ENCODE measurements at places on chromosomes 5 and 9. TPM values are rescaled to one million over a fixed set of nuclear protein-coding genes. Genes with fewer than 3 reads are reported as not detected.

DNA sequence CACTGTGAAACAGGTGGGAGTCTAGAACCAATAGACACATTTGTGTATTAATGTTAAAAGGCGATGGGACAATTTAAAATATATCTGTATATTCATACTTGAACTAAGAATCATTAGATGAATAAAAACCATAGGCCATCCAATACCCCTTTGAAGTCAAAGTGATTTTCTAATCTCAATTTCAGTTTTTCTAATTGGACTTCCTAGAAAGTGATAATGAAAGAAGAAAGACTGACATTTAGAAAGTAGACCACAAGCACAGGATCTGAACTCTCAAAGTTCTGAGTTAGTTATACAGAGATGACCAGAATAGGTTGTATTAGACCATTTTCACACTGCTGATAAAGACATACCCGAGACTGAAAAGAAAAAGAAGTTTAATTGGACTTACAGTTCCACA is 412.8 kb upstream of the PIK3R1 start:
- H3K4me3 ChIP-seq = no peak overlapping the region
- H3K27ac ChIP-seq = no peak overlapping the region
- no peak for DNase-seq
- no peaks in the 10 kb centered on the region for H3K27me3 ChIP-seq
- H3K4me1 ChIP-seq = no peaks in the 10 kb centered on the region

DNA sequence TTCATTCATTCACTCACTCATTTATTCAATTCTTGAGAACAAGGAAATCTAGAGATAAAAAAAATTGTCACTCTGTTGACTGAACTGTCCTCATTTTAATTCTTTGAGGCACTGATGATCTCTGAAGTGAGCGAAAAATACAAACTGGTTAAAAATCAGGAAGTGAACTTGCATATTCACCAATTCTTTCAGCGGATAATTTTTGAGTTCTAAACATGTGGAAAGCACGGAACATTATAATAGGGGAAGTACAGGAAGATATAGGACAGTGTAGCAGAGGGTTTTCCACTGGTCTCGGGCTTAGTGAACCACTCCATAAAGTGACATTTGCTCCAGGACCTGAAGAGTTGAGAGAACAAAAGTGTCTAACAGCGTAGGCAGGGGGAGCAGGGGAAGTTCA is 169.5 kb downstream of the TLR4 start:
- no peaks in the 10 kb centered on the region for H3K4me1 ChIP-seq
- DNase-seq = no peak
- no peaks in the 10 kb centered on the region for H3K36me3 ChIP-seq
- no peaks in the 10 kb centered on the region for H3K27me3 ChIP-seq

DNA sequence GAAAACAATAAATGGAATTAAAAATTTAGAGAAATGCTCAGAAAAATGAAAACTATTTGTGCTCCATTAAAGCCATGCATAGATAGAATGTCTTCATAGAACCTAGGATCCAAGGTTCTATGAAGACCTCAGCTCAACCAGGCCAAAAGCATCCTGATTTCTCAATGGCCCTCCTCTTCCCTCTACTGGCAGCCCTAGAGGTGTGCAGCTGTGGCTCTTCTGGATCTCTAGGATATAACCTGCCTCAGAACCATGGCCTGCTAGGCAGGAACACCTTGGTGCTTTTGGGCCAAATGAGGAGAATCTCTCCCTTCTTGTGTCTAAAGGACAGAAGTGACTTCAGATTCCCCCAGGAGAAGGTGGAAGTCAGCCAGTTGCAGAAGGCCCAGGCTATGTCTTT is 15.1 kb downstream of the IFNA1 start:
- H3K27ac ChIP-seq = no peak overlapping the region
- DNase-seq = no peak
- H3K27me3 ChIP-seq = no peaks in the 10 kb centered on the region
- H3K4me3 ChIP-seq = no peak overlapping the region
- no peaks in the 10 kb centered on the region for H3K4me1 ChIP-seq
- no peaks in the 10 kb centered on the region for H3K36me3 ChIP-seq

Gene CCL27
- not detected for total RNA-seq

GRCh38 chr5:73135429-73136054 is 15.2 kb downstream of the TMEM171 start:
- H3K27me3 ChIP-seq = peaks cover 38% of the 10 kb centered on the region
- no peak overlapping the region for H3K4me3 ChIP-seq
- no peaks in the 10 kb centered on the region for H3K4me1 ChIP-seq
- no peak for DNase-seq
- no peaks in the 10 kb centered on the region for H3K36me3 ChIP-seq

- no peak overlapping the region for H3K4me3 ChIP-seq
- H3K27ac ChIP-seq = no peak overlapping the region
- DNase-seq = no peak
- peaks cover 9% of the 10 kb centered on the region for H3K27me3 ChIP-seq
These were observed 3.8 kb downstream of the ZNF618 start for GRCh38 chr9:113879911-113880310.

Gene ADAMTSL1
- 0.10 TPM for total RNA-seq

DNA sequence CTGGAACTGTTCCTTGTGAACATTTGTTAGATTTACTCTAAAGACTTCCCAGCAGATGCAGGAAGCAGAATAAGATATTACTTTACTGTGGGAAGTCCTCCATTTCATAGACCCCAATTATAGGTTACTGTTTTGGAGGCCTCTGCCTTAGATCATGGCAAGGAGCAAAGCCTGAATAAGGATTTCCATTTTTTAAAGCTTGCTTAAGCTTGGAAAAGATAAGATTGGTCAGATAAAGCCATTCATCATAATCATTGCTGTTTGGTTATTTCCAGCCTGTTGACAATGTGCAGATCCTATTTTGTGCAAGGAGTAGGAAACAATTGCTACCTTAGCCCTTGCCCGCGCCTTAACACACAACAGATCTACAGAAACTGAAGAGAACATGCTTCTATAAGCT is 129.5 kb upstream of the ITGA1 start:
- H3K4me1 ChIP-seq = peaks cover 4% of the 10 kb centered on the region
- H3K27me3 ChIP-seq = no peaks in the 10 kb centered on the region
- no peaks in the 10 kb centered on the region for H3K36me3 ChIP-seq
- no peak for DNase-seq
- H3K27ac ChIP-seq = no peak overlapping the region

- no peak overlapping the region for H3K4me3 ChIP-seq
- no peak for DNase-seq
- no peak overlapping the region for H3K27ac ChIP-seq
- no peaks in the 10 kb centered on the region for H3K27me3 ChIP-seq
These were observed 6.7 kb upstream of the LCN2 start for GRCh38 chr9:128142596-128142995.

DNA sequence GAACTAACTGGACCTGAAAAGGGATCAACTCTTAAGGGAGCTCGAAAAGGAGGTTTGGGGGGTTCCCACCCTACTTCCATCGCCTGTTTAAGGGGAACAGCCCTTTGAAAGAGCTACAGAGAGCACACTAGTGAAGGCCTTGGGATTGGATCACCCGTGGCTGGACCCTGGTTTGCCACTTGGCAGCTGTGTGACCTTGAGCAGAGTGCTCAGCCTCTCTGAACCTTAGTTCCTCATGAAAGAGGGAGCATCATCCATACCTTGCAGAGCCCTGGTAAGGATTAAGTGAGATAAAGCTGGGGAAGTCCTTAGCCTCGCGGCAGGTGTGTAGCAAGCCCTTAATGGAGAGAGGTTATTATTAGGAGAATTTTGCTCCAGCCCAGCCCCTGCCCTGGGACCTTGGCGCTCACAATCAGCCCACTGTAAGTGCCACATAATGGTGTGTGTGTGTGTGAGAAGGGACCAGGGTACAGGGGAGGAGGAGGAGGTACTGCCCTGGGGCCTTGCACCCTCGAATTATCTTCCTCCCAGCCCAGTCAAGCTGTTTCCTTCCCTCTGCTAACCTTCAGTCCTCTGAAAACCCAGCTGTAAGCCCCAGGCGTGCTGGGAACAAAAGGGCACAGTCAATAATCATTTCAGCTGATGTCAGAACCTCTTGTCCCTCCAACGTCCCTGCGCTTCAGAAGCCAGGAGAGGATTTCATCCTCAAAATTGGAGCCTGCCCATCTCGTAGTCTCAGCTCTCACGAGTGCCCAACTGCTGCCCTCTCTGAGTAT is 42.9 kb downstream of the FOXI1 start:
- no peak for DNase-seq
- H3K4me3 ChIP-seq = no peak overlapping the region
- H3K27me3 ChIP-seq = peaks cover 10% of the 10 kb centered on the region
- H3K4me1 ChIP-seq = no peaks in the 10 kb centered on the region

DNA sequence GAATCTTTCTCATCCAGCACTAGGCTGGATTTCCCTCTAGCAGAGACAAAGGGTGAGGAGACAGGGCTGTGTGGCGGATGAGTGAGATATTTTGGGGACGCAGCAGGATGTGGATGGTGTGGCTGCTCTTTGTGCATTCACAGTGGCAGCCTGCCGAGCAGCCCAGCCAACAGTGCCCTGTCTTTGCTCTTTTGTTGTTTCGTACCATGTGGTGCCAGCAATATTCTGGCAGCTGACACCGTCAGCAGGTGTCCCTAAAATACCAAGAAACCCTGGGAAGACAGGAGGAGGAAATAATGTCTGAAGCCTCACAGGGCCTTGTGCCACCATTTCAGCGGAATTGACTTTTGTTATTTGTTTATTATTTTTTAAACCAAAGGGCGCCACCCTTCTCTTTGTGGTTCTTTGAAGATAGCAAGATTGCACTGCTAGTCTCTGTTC is 141.4 kb downstream of the CCDC192 start:
- H3K4me3 ChIP-seq = no peak overlapping the region
- H3K27me3 ChIP-seq = no peaks in the 10 kb centered on the region
- H3K36me3 ChIP-seq = no peaks in the 10 kb centered on the region

GRCh38 chr5:55427157-55427556 is 107.6 kb downstream of the PLPP1 start:
- no peak overlapping the region for H3K27ac ChIP-seq
- no peaks in the 10 kb centered on the region for H3K27me3 ChIP-seq
- H3K4me3 ChIP-seq = no peak overlapping the region
- H3K36me3 ChIP-seq = peaks cover 60% of the 10 kb centered on the region
- DNase-seq = no peak

Gene ASPN
- not detected for total RNA-seq

DNA sequence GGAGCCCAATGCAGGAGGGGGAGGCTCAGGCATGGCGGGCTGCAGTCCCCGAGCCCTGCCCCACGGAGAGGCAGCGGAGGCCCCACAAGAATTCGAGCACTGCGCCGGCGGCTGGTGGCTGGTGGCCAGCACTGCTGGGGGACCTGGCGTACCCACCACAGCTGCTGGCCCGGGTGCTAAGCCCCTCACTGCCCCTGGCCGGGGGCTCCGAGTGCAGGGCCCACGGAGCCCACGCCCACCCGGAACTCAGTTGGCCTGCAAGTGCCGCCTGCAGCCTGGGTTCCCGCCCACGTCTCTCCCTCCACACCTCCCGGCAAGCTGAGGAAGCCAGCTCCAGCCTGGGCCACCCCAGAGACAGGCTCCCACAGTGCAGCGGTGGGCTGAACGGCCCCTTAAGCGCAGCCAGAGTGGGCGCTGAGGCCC is 780.3 kb downstream of the DTWD2 start:
- no peak overlapping the region for H3K4me3 ChIP-seq
- H3K27me3 ChIP-seq = no peaks in the 10 kb centered on the region
- H3K36me3 ChIP-seq = no peaks in the 10 kb centered on the region
- DNase-seq = no peak
- H3K4me1 ChIP-seq = no peaks in the 10 kb centered on the region
- no peak overlapping the region for H3K27ac ChIP-seq

Gene HAVCR1
- 4.1 TPM for total RNA-seq

DNA sequence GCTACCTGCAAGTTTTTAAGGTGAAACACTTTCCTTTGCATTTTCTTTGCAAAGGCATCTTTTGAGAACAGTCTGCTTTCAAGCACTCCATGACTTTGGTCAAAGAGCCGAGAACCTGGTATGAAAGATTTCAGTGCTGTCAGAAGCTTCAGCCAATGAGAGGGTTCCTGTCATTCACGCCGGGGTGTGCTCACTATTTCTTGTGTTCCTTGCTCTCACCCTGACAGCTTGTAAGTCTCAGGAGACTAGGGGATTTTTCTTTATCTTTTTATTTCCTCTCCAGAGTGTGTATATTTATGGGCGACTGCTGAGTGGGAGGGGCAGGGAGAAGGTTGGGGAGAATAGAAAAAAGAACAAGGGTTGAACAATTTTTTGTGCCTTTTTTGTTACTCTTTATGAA is 334.0 kb downstream of the PSAT1 start:
- H3K27ac ChIP-seq = no peak overlapping the region
- H3K4me1 ChIP-seq = no peaks in the 10 kb centered on the region

DNA sequence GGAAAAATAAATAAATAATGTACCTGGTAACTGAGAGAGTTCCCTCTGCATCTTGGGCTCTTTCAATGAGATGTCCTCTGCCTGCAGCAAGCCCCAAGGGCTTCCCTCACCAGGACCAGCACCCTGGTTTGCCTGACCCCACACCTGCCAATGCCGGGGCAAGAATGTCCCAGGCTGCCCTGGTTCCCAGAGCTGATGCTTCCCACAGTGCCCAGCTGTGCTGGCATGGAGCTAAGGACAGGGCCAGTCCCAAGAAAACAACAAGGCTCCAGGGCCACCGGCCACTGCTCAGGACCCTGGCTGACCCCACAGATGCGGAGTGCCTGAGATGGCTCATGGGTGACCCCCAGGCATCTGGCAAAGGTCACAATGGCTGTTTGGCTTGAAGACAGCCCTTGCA is 123.5 kb downstream of the KCNIP1 start:
- H3K27me3 ChIP-seq = no peaks in the 10 kb centered on the region
- no peaks in the 10 kb centered on the region for H3K36me3 ChIP-seq
- no peaks in the 10 kb centered on the region for H3K4me1 ChIP-seq
- H3K4me3 ChIP-seq = no peak overlapping the region
- H3K27ac ChIP-seq = no peak overlapping the region

Gene HACD4
- total RNA-seq = 10.2 TPM

GRCh38 chr5:139896718-139897117 is 101.1 kb downstream of the PSD2 start:
- DNase-seq = no peak
- peaks cover 44% of the 10 kb centered on the region for H3K27me3 ChIP-seq
- H3K36me3 ChIP-seq = no peaks in the 10 kb centered on the region
- H3K4me3 ChIP-seq = no peak overlapping the region

Gene TCF7
- 693 TPM for total RNA-seq

DNA sequence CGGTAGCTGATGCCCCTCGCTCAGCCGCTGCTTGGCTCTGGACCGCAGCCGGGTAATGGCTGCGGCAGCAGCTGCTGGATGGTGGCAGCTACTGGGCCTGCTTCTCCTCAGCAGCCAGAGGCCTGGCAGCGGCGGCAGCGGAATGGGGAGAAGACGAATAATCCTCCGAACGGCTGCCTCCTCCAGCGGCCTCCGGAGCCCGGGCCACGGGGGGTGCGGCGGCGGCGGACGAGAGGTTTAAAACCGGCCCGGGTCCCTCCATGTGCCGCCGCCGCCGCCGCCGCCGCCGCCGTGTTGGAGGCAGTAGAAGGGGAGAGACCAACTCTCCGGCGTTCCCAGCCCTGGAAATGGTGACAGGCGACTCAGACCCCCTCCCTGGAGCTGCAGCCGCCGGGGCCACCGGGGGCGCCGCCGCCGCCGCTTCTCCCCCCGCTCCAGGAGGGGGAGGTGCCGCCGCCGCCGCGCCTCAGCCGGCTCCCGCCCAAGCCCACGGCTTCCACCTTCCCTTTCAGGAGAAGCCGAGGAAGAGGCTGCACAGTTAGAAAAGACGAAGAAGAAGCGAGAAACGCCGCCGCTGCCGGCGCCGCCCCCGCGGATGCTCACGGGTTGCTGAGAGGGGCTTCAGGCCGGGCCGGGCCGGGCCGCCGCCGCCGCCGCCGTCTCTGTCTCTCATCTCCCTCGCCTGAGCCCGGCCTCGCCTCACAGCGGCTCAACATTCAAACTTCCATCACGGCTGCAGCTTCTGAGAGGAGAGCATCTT is 118.4 kb upstream of the PRSS3 start:
- peak overlapping the region; percentile 36 for H3K4me3 ChIP-seq
- peaks cover 12% of the 10 kb centered on the region for H3K27me3 ChIP-seq
- DNase-seq = no peak
- H3K36me3 ChIP-seq = no peaks in the 10 kb centered on the region
- peaks cover 8% of the 10 kb centered on the region for H3K4me1 ChIP-seq
